LoVo (cell line): ENCODE measurements at places on chromosomes 1 and 21.

DNA sequence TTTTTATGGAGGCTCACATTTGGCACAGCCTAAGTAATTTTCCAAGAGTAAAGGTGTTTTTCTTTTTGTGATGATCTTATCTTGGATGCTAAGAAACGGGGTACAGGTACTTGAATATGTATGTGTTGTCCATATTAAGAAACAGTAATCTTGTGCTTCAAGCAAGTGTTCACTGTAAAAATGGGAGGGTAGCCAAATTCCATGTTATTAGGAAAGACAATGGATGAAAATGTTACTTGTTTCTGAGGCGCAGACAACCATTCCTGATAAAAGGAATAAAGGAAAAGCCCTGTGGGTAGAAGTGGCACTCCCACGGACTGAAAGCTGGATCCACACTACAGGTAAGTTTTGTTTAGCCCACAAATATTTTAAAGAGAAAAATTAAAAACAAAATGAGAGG lies 15.6 kb downstream of the C21orf91 start:
- DNase-seq = no peak

- no peak for DNase-seq
Measured at GRCh38 chr21:35658242-35658641, 402.1 kb downstream of the SETD4 start.

- DNase-seq = no peak
Measured at GRCh38 chr21:31193761-31194160, 150.3 kb downstream of the TIAM1 start.

DNA sequence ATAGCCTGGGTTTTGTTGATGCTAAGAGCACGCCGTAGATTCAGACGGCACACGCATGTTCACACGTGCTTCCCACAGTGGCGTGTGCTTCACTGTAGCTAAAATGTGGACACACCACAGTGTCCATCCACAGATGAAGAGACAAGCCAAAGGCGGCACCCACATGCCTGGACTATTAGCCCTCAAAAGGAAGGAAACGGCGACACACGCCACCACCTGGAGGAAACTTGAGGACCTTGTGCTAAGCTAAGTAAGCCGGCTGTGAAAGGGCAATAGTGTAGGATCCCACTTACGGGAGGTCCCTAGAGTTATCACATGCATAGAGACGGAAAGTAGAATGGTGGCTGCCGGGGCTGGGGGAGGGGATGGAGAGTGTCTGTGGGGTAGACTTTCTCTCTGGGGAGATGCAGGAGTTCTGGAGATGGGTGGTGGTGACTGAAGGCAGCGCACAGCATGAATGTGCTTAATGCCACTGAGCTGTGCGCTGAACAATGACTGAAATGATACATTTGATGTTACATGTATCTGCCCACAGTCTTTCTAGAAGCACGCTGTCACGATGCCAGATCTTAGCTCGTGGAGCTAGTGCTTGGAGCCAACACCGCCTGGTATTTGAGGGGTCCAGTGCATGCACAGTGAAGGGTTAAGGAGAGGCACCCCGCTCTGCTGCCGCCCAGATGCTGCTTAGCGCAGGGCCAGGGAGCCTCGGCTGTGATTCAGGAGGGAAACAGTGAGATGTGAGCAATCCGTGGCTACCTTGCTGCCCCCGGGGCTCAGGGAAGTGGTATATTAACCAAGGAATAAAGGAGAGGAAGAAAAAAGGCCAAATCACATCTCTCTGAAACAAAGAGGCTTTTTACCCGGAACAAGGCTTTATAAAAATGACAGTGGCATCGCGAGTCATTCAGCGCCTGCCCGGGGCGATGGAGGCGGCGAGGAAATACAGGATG lies 103.7 kb downstream of the PRDM16 start:
- DNase-seq = no peak

- no peak for DNase-seq
Measured at GRCh38 chr1:164256456-164256855, 302.5 kb upstream of the PBX1 start.

- DNase-seq = no peak
Measured at GRCh38 chr1:176033881-176034280, 173.2 kb downstream of the COP1 start.

- DNase-seq = no peak
Measured at GRCh38 chr1:86429835-86430234, 5.9 kb downstream of the CLCA2 start.
